Natural killer cell (primary cell): ENCODE measurements at places on chromosomes 2 and 18. TPM values are rescaled to one million over a fixed set of nuclear protein-coding genes. Genes with fewer than 3 reads are reported as not detected.
A peak's percentile ranks its signal among the peaks of the same experiment; 100 is the strongest.

DNA sequence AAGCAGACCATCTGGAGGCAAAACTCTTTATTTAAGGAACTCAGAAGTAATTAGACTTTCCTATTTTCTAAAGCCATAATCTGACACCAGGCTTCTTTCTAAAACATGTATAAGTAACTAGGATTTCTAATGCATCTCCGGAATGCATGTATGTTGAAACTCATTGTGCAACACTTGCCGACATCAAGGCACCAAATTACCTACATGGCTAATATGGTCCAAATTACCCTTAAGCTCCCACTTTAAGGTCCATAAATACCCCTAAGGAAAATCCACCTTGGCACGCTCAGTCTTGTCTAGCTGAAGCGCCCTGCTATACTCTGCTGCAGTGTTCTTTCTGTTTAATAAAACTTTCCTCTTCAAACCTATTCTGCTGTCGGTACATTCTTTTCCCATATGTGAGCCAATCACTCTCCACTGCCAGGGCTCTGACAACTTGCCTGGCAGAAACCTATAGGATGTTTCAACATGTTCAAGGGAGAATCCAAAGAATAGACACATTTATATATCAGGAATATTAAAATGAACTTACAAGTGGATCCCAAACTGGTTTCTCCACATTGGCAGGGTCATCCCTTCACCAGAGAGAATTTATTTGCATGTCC is 171.9 kb downstream of the GALNT1 start:
- H3K4me3 ChIP-seq, result no peak overlapping the region
- DNase-seq, result no peak
- H3K27me3 ChIP-seq, result no peaks in the 10 kb centered on the region
- peaks cover under 1% of the 10 kb centered on the region for H3K4me1 ChIP-seq

DNA sequence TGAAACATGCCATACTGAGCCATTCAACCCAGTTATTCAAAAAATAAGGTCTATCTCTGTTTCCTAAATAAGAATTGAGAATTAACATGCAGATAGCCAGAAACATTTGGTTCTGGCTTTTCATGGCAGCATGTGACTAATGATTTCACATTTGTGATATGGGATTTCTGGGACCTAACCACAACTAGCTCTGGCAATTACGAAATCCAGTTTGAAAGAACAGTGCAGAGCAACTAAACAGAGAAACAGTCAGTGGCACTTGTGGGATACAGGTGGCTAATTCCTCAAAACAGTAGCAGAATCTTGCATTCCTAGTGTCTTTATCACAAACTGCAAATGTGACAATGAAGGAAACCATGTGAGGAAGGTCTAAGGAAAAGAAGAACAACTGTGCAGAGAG is 637.8 kb upstream of the CHAC2 start:
- H3K27ac ChIP-seq, result no peak overlapping the region
- H3K27me3 ChIP-seq, result no peaks in the 10 kb centered on the region
- no peak overlapping the region for H3K4me3 ChIP-seq
- DNase-seq, result no peak
- H3K4me1 ChIP-seq, result no peaks in the 10 kb centered on the region

DNA sequence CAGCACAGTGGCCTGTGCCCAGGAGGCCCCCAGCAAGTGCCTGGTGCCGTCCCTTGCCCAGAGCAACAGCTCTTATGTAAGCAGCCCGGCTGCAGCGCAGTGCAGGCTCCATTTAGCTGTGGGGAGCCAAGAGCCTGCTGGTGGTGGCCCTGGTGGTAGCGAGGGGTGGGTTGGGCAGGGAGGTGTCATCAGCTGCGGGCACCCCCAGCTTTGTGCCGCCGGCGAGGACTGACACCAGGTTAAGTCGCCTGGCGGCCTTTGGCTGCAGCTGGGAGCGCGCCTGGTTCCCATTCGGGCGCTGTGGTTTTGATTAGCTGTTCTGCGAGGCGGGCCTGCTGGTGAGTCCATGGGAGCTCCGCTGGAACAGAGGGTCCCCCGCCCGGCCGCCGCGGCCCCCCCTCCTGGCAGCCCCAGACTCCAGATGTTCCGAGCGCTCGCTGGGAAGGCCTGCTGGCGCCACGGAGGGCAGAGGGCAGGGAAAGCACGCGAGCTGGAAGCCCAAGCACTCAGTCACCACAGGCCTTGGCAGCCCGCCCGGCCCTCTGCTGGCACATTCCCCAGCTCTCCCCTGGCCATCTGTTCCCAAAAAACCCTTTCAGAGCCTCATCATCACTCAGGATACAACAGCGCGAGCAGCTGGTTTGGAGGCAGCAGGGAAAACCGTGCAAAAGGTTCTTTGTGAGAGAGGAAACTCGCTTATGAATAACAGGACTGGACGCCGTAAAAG is 18.4 kb downstream of the ATOH8 start:
- H3K27me3 ChIP-seq, result peaks cover 9% of the 10 kb centered on the region
- no peak overlapping the region for H3K27ac ChIP-seq
- DNase-seq, result no peak
- H3K4me3 ChIP-seq, result no peak overlapping the region
- H3K4me1 ChIP-seq, result peaks cover 12% of the 10 kb centered on the region

DNA sequence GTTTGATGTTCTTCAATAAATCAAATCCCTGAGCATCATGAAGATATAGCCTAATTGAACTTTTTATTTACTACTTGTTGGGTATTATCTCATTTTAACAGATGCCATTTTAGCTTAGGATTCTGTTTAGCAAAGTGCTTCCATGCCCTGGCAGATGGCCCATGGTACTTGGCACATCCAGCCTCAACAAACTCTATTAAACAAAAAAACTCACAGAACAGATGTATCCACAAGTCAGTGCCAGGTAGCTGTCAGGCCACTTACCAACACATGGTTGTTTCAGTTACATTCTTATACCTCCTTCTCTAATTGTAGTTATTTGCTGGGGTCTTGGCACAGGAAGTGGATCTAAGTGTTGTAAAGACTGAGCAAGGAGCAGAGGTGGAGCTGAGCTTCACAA is 29.6 kb downstream of the GAD1 start:
- no peak overlapping the region for H3K4me3 ChIP-seq
- peaks cover 3% of the 10 kb centered on the region for H3K4me1 ChIP-seq
- no peaks in the 10 kb centered on the region for H3K27me3 ChIP-seq
- H3K36me3 ChIP-seq, result no peaks in the 10 kb centered on the region

- no peak overlapping the region for H3K27ac ChIP-seq
- no peak overlapping the region for H3K4me3 ChIP-seq
- no peaks in the 10 kb centered on the region for H3K36me3 ChIP-seq
- DNase-seq, result no peak
- no peaks in the 10 kb centered on the region for H3K4me1 ChIP-seq
- H3K27me3 ChIP-seq, result no peaks in the 10 kb centered on the region
Observed at GRCh38 chr18:78510636-78511035, 469.0 kb upstream of the SALL3 start.

DNA sequence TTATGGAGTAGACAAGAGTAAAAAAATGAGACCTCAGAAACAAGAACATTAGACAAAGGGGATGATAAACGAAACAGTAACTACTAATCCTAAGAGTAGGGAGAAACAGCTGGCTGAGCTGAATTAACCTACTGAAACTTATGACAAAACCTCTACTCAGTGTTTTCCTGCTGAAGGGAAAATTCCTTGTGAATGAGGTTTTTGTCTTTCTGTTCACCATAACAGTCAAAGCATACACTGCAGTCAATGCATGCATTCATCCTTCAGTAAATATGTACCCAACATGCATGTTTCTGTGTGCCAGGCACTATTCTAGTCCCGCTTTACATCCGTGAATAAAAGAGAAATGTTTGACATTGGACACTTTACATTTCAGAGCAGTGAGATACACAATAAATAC is 805.6 kb upstream of the KLHL29 start:
- no peaks in the 10 kb centered on the region for H3K4me1 ChIP-seq
- H3K4me3 ChIP-seq, result no peak overlapping the region
- no peak for DNase-seq
- no peaks in the 10 kb centered on the region for H3K36me3 ChIP-seq
- no peaks in the 10 kb centered on the region for H3K27me3 ChIP-seq

- H3K36me3 ChIP-seq, result no peaks in the 10 kb centered on the region
- no peak within 1 kb of the TSS for H3K4me3 ChIP-seq
- H3K27ac ChIP-seq, result no peak within 1 kb of the TSS
- no peaks in the 10 kb centered on the region for H3K4me1 ChIP-seq
- no peak for DNase-seq
- peaks cover 20% of the 10 kb centered on the region for H3K27me3 ChIP-seq
Observed at GRCh38 chr2:14632133-14632936, at the start of gene LRATD1. TSS of gene LRATD1 (plus strand) at chr2:14632717. CDS start at chr2:14633980, 1,263 bp downstream.

GRCh38 chr2:102599486-102599885 is 19.9 kb upstream of the SLC9A2 start:
- DNase-seq, result no peak
- peaks cover 5% of the 10 kb centered on the region for H3K4me1 ChIP-seq
- no peak overlapping the region for H3K4me3 ChIP-seq
- H3K27me3 ChIP-seq, result peaks cover 3% of the 10 kb centered on the region

GRCh38 chr18:3453540-3454364 is 3.8 kb downstream of the TGIF1 start:
- H3K4me3 ChIP-seq, result peak overlapping the region; percentile 38
- no peak for DNase-seq
- peaks cover 36% of the 10 kb centered on the region for H3K4me1 ChIP-seq
- H3K27ac ChIP-seq, result peak overlapping the region; percentile 97

- H3K4me3 ChIP-seq, result peak overlapping the region; percentile 80
- peaks cover 29% of the 10 kb centered on the region for H3K4me1 ChIP-seq
- H3K27me3 ChIP-seq, result no peaks in the 10 kb centered on the region
- H3K36me3 ChIP-seq, result peaks cover 12% of the 10 kb centered on the region
- no peak for DNase-seq
Observed at GRCh38 chr2:61469424-61470121, 1.3 kb downstream of the USP34 start.

GRCh38 chr2:159228081-159228581 is 58.4 kb downstream of the WDSUB1 start:
- no peak for DNase-seq
- no peak overlapping the region for H3K4me3 ChIP-seq
- H3K36me3 ChIP-seq, result no peaks in the 10 kb centered on the region
- peaks cover 62% of the 10 kb centered on the region for H3K4me1 ChIP-seq

DNA sequence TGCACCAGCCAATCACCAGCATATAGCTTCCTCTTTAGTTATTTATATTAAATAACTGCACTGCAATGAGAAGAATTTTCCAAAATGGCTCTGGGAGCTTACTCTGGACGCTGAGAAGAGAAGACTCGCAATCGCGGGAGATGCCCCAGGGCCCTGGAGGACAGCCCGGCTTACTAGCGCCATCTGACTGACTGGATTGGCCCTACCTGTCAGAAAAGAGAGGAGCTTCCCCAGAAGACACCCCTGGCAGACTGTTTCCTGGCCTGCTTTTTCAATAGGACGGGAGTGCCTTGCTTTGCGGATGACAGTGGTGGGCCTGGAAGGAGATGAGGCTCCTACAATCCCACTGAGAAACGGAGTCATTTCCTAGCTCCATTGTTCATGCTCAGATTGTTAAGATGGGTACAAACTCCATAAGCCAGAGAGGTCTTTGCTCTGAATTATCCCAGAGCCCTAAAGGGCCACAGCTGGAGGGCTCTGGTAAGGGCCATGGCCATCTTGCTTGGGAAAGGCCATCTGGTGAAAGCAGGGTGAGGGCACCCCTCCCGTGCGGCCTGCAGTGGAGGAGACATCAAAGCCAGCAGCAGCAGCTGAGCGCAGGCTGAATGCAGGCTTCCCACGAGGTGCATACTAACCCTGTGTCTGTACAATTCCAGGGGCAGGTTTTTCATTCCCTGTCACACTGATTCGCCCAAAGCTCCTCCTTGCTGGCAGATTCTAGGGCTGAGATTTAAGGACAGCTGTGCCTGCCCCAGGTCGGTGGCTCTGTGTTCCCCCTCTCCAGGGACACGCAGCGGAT is 92.1 kb downstream of the GALR1 start:
- no peak for DNase-seq
- H3K36me3 ChIP-seq, result no peaks in the 10 kb centered on the region
- no peak overlapping the region for H3K4me3 ChIP-seq
- H3K4me1 ChIP-seq, result no peaks in the 10 kb centered on the region

GRCh38 chr2:178234648-178235047 is 40.3 kb downstream of the OSBPL6 start:
- H3K27me3 ChIP-seq, result no peaks in the 10 kb centered on the region
- H3K4me1 ChIP-seq, result no peaks in the 10 kb centered on the region

DNA sequence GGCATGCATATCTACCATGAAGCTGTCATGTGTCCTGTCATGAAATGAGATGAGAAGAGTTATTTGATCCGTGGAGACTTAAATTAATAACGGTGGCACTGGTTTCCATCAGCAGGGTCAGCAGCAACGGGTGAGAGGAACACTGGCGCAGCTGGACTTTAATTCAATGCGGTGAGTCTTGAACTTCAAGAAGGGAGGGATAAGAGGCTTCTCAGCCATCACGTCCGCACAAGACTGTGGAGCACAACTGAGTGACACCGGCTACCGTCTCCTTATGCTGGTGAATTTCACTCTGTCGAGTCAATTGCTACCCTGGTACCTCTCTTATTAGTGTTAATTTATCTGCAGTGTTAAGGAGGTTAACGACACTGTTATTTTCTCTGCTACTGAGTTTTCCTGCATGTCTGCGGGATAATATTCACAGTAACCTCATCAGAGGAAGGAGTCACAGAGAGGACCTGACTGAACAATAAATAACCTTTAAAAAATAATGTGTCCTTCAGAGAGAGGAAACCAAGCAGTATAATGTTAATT is 236.8 kb downstream of the EPHA4 start:
- H3K4me1 ChIP-seq, result no peaks in the 10 kb centered on the region
- no peaks in the 10 kb centered on the region for H3K27me3 ChIP-seq
- no peak overlapping the region for H3K27ac ChIP-seq
- H3K4me3 ChIP-seq, result no peak overlapping the region

- no peaks in the 10 kb centered on the region for H3K4me1 ChIP-seq
- no peaks in the 10 kb centered on the region for H3K36me3 ChIP-seq
- H3K27ac ChIP-seq, result no peak overlapping the region
- no peaks in the 10 kb centered on the region for H3K27me3 ChIP-seq
- no peak for DNase-seq
Observed at GRCh38 chr2:137892739-137893138, 71.5 kb upstream of the HNMT start.

- H3K27ac ChIP-seq, result no peak overlapping the region
- H3K27me3 ChIP-seq, result no peaks in the 10 kb centered on the region
- H3K4me1 ChIP-seq, result peaks cover 4% of the 10 kb centered on the region
Observed at GRCh38 chr2:112618383-112618782, 27.4 kb upstream of the SLC20A1 start.

- peaks cover 3% of the 10 kb centered on the region for H3K4me1 ChIP-seq
- H3K36me3 ChIP-seq, result no peaks in the 10 kb centered on the region
- DNase-seq, result no peak
- H3K27ac ChIP-seq, result no peak overlapping the region
Observed at GRCh38 chr2:110659248-110659647, 18.6 kb downstream of the BUB1 start.

GRCh38 chr2:10161206-10161931 is 38.8 kb downstream of the RRM2 start:
- no peaks in the 10 kb centered on the region for H3K27me3 ChIP-seq
- H3K27ac ChIP-seq, result no peak overlapping the region
- H3K4me1 ChIP-seq, result peaks cover 12% of the 10 kb centered on the region
- H3K36me3 ChIP-seq, result no peaks in the 10 kb centered on the region
- H3K4me3 ChIP-seq, result no peak overlapping the region

Gene RFX8
- not detected for total RNA-seq

Gene FAM228A
- 0.82 TPM for total RNA-seq

Gene GAL3ST2
- 0.88 TPM for total RNA-seq

Gene C2orf66
- not detected for total RNA-seq

Gene GALR1
- total RNA-seq, result not detected

Gene CYS1
- total RNA-seq, result not detected

Gene SERPINB12
- total RNA-seq, result not detected

Gene KIAA2012
- total RNA-seq, result not detected

Gene L3MBTL4
- 27.9 TPM for total RNA-seq

Gene FHOD3
- total RNA-seq, result not detected
